NCI-H1048 (cell line): ENCODE measurements at places on chromosomes 3 and 15.

- DNase-seq = no peak
Observed at GRCh38 chr3:16382845-16383244, 117.8 kb downstream of the OXNAD1 start.

- DNase-seq = no peak
Observed at GRCh38 chr3:58495101-58495500, 3.2 kb downstream of the KCTD6 start.

- DNase-seq = no peak
Observed at GRCh38 chr15:88631464-88632028, 7.3 kb upstream of the ISG20 start.

GRCh38 chr15:73590263-73590662 is 42.9 kb downstream of the NPTN start:
- no peak for DNase-seq

GRCh38 chr15:68188647-68189046 is 16.5 kb downstream of the CALML4 start:
- DNase-seq = no peak

- no peak for DNase-seq
Observed at GRCh38 chr15:60718661-60719069, 239.7 kb upstream of the ICE2 start.

DNA sequence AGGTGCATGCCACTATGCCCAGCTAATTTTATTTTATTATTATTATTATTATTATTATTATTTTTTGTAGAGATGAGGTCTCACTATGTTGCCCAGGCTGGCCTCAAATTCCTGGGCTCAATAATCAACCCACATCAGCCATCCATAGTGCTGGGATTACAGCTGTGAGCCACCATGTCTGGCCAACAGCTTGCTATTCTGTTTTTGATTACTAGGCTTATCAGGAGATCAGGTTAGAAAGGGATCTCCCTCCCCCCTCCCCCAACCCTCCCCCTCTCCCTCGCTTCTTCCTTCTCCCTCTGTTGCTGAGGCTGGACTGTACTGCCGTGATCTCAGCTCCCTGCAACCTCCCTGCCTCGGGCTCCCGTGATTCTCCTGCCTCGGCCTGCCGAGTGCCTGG is 8.6 kb downstream of the CLN6 start:
- DNase-seq = no peak

GRCh38 chr15:25832158-25832557 is 31.0 kb downstream of the ATP10A start:
- no peak for DNase-seq

DNA sequence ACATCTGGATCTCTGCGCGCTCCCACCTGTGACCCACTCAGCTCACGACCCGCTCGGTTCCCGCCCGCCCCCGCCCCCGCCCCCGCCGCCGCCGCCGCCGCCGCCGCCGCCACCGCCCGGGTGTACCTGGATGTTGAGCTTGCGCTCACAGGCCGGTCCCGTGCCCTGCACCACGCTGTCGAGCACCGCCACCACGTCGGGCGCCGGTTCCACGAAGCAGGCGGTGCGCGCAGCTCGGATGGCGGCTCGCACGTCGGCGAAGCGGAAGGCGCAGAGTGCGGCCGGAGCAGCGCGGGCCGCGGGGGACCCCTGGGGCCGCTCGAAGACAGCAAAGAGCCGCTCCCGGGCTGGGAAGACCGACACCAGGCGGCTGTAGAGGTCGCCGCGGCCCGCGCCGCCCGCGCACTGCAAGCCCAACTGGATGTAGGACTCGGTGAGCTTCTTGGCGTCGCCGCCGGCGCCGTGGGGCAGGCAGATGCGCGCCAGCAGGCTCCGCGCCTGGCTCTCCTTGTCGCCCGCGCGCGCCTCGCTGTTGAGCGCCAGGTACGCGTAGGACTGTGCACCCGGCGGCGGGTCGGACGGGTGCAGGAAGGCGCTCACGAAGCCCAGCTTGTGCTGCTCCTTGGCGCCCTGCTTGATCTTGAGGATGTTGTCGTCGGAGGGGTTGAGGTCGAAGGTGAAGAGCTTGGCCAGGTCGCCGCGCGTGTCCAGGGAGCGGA is 1.1 kb downstream of the PLXND1 start:
- DNase-seq = no peak

DNA sequence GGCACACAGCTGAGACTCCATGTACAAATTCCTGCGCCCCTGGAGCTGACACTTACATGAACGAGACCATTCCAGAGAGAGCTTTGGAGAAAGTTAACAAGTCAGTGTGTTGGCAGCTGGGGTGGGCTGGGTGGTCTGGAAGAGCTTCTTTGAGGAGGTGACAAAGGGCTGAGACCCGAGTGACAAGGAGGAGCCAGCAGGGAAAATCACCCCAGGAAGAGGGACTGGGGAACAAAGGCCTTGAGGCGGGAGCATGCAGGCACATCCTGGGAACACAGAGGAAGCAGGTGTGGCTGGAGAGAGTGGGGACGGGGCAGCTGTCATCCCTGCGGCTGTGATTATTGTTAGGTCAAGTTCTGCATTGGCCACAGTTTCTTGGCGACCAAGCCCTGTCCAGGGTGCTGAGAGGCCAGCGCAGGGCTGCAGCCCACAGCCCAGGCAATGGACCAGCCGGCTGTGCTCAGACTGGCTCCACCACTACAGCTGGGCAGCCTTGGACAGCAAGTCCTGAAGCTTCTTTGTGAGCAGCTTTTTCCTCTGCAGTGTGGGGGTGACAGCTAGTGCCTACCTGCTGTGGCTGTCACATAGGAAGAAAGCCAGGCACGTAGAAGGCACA is 34.2 kb upstream of the PRR23E start:
- DNase-seq = no peak
